ENCODE measurements at places on chromosomes 6 and 20.
A peak's percentile ranks its signal among the peaks of the same experiment; 100 is the strongest.

GRCh38 chr6:150304429-150304828, 64.4 kb upstream of the IYD start:
- DNase-seq, result peak; percentile 19

- DNase-seq, result no peak
Measured at GRCh38 chr6:114342086-114342825, 567 bp downstream of the HS3ST5 start.

DNA sequence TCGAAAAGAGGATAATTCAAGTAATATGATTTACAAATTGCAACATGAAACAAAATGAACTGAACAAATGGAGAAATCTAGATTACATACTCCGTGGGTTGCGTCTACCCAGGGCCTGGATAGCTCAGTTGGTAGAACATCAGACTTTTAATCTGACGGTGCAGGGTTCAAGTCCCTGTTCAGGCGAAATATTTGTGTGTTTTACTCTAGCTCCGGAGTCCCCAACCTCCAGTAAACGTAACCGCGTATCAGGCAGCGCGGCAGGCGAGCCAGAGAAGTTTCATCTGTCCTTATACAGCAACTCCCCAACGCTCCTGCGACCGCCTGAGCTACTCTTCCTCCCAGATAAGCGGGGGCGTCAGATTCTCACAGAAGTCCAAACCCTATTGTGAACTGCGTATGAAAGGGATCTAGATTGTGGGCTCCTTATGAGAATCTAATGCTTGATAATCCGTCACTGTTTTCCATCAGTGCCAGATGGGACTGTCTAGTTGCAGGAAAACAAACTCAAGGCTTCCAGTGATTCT, 176.1 kb downstream of the TRIM27 start:
- DNase-seq, result peak; percentile 23

DNA sequence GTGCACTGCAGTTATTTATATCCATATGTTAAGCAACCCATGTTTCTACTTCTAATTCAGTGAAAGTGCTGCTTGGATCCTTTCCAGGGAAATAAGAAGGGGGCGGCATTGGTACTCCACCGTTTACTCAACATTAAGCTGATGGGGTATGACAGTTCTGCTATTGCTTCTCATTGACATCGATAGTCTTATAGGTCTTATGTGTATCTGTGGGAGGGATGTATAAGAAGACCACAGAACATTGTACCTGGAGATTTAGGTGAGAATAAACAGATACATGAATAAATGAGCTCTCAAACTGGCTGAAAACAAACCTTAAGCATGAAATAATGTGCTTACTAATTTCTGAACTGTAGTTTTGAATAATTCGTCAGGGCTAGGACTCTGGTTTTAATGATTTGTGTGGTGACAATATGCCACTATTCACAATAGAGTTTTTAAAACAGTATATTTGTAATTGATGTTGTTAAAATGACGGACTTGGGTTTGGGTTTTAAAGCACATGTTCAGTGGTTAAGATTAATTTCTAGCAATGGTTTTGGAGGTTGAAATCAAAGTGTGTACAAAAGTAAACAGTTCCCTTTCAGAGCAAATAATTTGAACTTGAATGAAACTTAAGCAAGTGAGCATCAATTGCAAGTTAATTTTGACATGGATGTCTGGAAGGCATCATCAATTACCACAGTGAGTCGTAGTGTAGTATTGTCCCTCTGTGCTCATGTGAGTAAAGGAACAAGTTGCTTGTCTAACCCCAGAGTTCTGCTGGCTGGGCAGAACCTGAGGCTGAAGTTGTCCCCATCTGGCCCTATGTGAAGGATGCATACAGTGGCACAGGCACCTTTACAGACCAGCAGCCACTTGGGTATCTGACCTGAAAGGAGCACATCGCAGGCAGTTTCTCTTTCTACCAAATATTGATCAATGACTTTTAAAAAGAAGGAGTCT, 84.7 kb upstream of the SUPT3H start:
- DNase-seq, result peak; percentile 45

DNA sequence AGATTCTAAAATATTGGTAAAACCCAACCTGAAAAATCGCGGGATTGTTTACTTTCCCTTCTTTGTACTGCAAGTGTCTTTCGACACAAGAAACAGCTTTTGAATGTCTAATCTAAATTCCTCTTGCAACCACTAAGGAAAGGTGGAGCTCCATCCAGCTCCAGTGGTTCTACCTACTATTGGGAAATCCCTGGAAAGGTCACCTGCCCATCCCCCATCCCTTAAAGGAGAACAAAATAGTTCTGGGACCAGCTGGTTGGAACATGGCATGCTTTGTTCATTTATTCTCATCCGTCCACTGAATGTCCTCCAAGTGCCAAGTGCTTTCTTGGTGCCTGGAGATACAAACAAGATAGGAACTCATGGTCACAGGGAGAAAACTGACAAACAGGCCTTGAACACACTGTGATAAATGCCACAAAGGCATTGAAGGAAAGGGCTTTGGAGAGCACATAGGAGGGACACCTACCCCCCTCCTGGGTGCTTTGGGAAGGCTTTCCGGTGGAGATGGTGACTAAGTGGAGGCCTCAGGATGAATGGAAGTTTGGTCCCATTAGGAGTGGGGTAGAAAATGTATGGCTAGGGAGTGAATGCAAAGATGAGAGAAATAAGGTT, 2.3 kb upstream of the CITED2 start:
- DNase-seq, result peak; percentile 97

DNA sequence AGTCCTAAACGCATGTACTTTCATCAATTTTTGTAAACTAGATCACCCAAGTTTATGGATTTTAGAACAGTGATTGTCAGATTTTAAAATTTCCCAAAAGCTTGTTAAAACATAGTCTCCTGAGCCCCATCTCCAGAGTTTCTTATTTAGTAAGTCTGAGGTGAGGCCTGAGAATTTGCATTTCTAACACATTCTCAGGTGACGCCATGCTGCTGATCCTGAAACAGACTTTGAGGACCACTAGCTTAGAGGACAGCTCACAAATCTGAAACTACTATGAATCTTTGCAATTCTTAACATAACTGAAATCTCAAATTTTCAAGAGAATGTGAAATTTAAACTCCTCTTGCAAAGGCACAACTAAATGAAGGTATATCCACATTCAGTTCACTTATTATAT, 37.8 kb upstream of the MLIP start:
- no peak for DNase-seq

DNA sequence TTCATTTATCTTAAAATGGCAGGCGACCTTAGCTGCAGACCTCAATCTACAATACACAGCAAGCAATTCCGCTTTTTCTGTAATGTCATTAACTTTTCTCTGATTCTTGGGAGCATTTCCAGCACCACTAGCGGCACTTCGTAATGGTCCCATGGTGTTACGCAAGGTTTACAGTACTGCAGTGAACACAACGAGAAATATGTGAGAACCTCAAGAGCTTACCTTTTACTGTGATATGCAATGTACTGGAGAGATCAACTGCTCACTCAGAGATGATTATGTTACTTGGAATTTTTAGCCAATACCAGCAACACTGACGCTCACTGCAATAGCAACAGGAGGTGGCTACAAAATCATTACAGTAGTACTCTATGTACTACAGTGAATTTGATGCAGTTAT, 2.8 kb upstream of the CEP43 start:
- peak; percentile 32 for DNase-seq

- peak; percentile 90 for DNase-seq
Measured at GRCh38 chr6:106377061-106377540, 16.6 kb downstream of the CRYBG1 start.

GRCh38 chr6:34154668-34155447, 9.0 kb upstream of the GRM4 start:
- DNase-seq, result no peak

- no peak for DNase-seq
Measured at GRCh38 chr20:16514140-16514539, 59.1 kb downstream of the KIF16B start.

GRCh38 chr20:10109641-10110040, 74.9 kb downstream of the ANKEF1 start:
- DNase-seq, result no peak

GRCh38 chr20:62874964-62875344, 13.3 kb upstream of the TCFL5 start:
- no peak for DNase-seq

DNA sequence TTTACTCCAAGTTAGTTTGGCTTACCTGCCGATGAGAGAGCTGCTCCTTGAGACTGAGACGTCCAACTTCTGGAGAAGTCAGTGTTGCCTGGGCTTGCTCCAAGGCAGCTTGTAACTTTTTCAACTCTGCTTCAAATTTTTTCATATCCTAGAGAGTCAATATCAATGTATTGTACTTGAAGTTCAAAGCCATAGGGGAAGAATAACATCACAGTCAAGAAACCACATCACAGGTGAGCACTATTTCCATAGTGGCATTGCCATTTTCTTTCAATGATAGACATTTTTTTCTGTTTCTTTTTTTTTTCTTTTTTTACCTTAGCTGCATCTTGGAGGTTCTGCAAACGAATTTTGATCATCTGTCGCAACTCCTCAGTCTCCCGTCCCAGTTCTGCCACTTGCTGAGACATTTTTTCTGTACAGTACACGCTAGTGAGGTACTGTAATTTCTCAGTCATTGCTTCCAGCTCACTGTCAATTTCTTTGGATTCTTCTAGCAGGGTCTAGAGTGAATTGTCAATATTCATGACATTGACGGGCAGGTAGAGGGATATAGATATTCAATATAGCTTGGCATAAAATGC, 326.7 kb downstream of the SYNE1 start:
- no peak for DNase-seq

GRCh38 chr6:14671261-14671681, 553.7 kb downstream of the CD83 start:
- DNase-seq, result peak; percentile 78

GRCh38 chr6:83226517-83226916, 33.4 kb downstream of the RWDD2A start:
- no peak for DNase-seq

GRCh38 chr6:88512951-88513350, 346.8 kb upstream of the CNR1 start:
- DNase-seq, result peak; percentile 59

- DNase-seq, result no peak
Measured at GRCh38 chr20:59364611-59365010, 64.2 kb downstream of the EDN3 start.

DNA sequence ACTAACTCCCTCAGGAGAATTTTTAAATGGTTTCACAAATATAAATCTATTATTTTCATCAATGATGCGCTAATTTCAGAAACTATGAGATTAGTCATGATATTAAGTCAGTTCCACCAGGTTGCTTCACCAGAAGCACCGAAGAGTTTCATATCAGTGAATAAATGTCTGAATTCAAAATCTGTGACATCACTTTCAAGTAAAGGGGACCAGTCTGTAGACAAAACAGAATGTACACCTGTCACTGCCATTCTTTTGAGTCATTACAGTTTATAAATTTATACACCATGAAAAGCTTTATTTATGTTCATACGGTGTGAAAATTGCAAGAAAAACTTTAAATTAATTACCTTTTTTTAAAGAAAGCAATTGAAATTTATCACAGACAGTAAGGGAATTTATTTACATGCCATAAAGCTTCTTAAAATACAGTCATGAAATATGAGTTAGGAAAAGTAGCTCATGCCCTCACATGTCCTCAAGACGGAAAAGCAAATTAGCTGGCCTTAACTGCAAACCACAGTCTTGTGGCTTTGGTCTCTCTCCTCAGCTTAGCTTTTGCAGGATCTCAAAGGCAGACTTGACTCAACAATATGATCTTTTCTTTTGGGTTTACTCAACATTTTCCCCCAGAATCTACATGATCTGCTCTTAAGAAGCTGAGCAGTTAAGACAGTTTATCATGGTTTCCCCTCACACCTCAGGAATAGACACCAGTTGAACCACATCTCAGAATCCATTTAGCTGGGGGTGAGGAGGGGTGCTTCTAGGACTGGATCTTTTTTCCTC, 177.7 kb upstream of the MCHR2 start:
- DNase-seq, result peak; percentile 32

GRCh38 chr6:104050455-104050854, 809.3 kb downstream of the HACE1 start:
- no peak for DNase-seq

- no peak for DNase-seq
Measured at GRCh38 chr6:167049275-167049674, 50.1 kb downstream of the CEP43 start.

GRCh38 chr20:46230801-46231282, 77.5 kb downstream of the CDH22 start:
- DNase-seq, result peak; percentile 27

DNA sequence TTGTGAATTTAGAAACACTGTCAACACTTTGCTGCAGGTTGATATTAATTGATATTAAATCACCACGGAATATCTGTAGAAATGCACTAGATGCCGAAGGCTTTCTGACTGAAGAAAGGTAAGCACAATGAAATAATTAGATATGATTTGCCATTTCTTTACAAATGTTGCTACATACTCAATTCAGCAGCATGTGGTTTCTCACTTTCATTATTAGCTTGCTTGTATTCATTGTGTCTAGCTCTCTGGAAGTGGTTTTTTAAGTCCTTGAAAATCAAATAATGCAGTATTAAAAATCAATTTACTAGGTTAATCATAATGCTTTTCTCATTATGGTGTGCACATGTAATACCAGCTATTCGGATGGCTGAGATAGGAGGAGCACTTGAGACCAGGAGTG, 231.3 kb upstream of the MARCKS start:
- DNase-seq, result no peak

GRCh38 chr20:49669601-49670189, 44.0 kb downstream of the B4GALT5 start:
- no peak for DNase-seq

- DNase-seq, result no peak
Measured at GRCh38 chr6:156842598-156843250, 65.5 kb downstream of the ARID1B start.

DNA sequence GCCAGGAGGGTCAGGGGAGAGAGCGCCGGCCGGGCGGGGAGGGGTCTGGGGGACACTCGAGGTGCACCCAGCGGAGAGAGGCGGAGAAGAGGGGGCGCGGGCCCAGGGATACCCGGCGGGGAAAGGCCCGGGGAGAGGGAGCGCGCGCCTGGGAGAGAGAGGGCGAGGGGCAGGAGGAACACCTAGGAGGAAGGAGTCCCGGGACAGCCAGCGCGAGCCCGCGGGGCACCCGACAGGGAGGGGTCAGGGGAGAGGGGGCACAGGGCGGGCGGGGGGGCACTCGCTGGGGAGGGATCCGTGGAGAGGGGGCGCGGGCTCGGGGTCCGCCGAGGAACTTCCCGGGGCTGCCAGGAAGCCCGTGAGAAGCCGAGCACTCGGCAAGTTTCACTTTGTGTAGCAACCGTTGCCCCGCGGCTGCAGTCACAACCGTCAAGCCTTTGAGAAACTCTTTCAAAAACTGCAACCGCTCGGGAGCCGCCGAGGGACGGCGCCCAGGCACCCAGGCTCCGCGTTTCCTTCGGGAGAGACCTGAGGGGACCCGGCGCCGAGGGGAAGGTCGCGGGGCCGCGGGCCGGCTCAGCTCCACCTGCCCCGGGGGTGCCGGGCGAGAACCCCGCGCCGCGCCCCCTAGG, 471 bp downstream of the EZR start:
- DNase-seq, result no peak

DNA sequence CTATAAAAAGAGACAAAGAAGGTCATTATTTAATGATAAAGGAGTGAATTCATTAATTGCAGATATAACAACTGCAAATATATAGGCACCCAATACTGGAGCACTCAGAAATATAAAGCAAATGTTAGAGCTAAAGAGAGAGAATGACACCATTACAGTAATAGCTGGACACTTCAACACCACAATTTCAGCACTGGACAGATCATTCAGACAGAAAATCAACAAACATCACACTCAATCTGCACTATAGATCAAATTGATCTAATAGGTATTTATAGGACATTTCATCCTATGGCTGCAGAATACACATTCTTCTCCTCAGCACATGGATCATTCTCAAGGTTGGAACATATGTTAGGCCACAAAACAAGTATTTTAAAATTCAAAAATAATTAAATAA, 72.7 kb downstream of the MAP7 start:
- DNase-seq, result no peak
